ENCODE measurements at places on chromosomes 16 and 17. TPM values are rescaled to one million over a fixed set of nuclear protein-coding genes. Genes with fewer than 3 reads are reported as not detected.

DNA sequence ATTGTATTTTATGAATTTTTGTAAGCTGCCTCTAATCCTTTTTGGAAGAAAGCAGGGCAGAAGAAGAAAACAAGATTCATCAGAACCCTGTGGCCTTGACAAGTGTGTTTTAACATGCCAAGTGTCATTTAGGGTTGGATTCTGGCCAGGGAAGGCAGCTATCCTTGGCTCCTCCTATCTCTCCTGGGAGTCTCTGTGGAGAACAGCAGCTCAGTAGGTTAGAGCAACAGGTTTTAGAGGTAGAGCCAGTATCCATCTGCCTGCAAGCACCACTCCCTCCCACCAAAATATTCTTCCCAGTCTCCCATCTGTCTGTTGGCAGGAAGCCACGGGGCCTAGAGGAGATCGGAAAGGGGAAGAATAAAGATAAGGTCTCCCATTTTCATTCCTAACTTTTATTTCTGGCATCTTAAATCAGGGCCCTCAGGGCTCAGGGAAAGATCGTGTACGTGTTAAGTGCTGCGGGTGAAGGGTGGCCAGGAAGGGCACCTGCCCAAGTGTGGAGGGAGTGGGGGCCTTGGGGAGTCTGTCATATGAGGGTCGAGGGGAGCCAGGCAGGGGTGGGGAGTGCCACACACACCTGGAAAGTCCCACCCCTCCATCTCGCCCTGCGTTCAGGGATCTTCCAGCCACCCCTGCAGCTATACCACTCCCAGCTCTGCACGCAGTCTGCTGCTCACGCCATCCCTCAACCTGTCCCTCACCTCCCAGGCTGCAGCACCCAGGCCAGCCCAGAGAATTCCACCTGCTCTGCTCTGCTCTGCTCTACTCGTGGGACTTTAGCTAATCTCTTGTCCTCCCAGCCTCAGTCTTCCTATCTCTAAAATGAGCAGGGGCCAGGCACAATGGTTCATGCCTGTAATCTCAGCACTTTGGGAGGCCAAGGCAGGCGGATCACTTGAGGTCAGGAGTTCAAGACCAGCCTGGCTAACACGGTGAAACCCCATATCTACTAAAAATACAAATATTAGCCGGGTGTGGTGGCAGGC lies 17.1 kb upstream of the CPSF4L start:
- DNase-seq: no peak

GRCh38 chr17:30132615-30133014 lies 16.0 kb downstream of the NSRP1 start:
- DNase-seq: no peak

- DNase-seq: no peak
These were observed 91.6 kb downstream of the XYLT1 start for GRCh38 chr16:17379121-17379571.

- no peak for DNase-seq
These were observed 26.0 kb downstream of the NECAB2 start for GRCh38 chr16:83994087-83994486.

Gene RAB37
- 0.53 TPM for total RNA-seq

Measured in pulmonary artery endothelial cell (primary cell).